Coronary artery (tissue), 2 donors: ENCODE measurements at places on chromosomes 1 and 21.

DNA sequence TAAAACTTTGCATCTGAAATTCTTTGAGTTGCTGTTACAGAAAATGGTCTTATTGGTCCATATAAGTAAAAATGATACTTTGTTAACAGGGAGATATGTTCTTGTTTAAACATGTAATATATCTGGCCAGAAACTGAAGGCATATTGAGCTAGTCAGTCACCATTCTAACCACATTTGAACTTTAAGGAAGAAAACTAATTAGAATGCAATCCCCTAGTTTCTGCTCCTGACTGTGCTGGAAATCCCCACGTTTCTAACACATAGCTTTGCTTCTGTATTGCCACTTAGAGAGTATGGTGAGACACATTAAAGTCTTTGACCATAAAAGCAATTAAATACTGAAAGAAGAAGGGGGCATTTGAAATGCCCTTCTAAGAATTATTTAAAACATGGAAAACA lies 32.1 kb upstream of the HIVEP3 start:
- no peak for DNase-seq

GRCh38 chr1:22738522-22738921 lies 27.9 kb downstream of the EPHB2 start:
- DNase-seq: no peak

- no peak for DNase-seq
Measured at GRCh38 chr1:100775483-100775882, 55.9 kb downstream of the VCAM1 start.

- no peak for DNase-seq
Measured at GRCh38 chr21:39334611-39335010, 14.3 kb downstream of the HMGN1 start.

DNA sequence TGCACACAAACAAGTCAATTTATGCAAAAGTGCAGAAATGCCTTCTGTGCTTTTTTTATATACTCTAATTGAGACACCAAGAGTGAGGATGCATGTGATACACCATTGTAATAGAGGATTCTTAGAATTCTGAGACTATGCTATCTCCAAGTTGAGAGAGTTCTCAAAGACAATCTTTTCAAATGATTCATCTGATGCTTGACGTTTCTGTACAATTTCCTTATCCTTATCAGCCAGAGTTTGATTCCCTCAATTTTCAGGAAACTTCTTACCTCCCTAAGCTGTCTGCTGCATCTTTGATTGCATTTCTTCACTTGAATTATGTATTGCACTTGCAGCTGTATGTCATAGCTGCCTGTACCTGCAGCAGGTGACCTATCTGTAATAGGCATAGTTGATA lies 211.3 kb upstream of the SPAG17 start:
- DNase-seq: no peak

- peak; percentile 81 for DNase-seq
Measured at GRCh38 chr1:145858238-145858900, 512 bp downstream of the PIAS3 start.

- DNase-seq: no peak
Measured at GRCh38 chr1:1304331-1305299, 3.1 kb downstream of the ACAP3 start.

- DNase-seq: no peak
Measured at GRCh38 chr1:109105881-109106280, 8.0 kb upstream of the ELAPOR1 start.

DNA sequence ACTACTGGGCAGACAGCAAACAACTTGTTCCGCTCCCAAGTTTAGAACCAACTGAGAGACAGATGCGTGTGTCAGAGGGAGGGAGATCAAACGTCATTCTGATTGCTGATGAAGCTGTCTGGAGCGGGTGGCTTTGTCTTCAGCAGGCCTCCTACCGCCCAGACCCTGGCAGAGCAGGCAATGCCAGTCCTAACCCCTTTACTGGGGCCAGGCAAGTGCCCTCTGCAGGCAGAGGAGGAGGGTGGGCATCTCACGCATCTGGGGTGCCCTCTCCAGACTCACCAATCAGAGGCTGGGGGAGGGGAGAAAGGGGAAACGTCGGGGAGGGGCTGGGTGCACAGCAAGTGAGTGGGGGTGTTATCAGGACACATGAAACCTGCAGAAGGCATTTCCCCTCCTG lies 126.6 kb downstream of the ACTL8 start:
- DNase-seq: no peak

DNA sequence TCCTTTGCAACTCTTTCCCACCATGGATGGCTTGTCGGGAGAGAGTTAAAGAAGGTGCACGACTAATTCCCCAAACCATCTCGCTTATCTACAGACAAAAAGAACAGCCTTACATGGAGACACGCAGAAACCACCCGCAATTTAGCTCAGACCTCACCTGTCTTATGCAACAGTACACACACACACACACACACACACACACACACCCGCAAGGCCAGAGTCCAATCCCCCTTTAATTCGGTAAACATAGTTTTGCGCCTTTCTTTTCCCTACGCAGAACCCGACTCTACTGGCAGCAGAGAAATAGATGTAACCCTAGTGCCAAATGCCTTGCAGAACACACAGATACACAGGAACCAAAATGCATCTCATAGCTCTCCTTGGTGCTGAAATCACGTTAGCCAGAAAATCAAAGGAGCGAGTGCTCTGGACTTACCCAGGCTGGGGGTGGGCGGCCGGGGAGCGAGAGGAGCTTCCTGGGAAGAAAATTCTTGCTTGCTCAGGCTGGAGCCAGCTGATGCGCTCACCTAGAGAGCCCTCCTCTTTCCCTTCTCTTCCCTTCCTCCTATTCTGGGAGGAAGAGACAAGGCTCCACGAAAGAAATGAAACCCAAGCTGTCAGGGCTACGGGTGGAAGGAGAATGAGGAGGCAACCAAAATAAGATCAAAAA lies 470 bp downstream of the TNR start:
- DNase-seq: no peak

DNA sequence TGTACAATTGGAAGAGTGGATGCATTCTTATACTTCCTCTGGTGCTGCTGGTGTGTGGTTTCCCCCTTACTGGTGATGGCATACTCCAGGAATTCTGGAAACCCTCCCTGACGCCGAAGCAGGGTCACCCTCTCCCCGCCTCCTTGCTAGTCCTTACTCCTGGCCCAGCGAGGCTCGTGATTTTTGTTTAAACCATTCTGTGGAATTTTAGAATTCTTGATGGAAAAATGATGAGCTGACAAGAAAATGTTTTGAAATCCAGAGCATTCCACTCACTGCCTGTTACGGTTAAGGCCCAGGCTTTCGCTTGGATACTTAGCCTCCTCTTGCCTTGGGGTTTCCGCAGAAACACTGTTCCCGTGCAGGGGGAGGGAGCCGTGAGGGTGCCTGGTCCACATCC lies 41.1 kb downstream of the IL6R start:
- DNase-seq: no peak

DNA sequence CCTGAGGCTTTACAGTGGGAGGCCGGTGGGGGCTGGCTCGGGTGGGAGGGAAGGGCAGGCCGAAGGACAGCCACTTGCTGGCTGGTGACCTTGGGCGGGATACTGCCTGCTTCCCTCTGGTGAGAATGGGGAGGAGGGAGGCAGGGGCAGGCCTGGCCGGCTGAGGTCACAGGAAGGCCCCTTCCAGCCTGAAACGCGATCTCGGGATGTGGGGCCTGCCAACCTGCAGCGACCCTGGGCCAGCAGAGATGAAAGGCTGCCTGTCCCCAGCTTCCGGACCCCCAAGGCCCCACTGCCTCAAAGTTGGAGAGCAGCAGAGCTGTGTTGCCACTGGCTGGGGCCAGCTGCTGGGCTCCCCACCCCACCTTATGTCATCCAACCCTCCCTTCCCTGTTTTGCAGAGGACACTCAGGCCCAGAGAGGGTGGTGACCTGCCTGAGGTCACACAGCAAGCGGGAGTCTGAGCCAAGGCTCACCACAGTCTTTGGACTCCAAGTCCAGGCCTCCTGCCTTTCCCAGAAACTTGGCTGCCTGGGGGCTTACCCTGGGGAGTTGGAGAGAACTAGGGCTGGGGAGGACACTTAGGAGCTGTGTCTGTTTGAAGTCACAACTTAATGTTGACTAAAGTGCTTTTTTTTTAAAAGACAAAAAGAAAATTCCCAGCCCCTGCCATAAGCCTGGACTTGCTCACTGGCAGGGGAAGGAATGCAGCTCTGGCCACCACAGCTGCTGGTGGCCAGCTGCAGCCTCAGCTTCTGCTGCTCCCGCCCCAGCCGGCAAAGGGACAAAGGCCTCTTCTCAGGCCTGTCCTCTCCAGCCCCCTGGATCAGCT lies 14.8 kb upstream of the WASF2 start:
- no peak for DNase-seq

DNA sequence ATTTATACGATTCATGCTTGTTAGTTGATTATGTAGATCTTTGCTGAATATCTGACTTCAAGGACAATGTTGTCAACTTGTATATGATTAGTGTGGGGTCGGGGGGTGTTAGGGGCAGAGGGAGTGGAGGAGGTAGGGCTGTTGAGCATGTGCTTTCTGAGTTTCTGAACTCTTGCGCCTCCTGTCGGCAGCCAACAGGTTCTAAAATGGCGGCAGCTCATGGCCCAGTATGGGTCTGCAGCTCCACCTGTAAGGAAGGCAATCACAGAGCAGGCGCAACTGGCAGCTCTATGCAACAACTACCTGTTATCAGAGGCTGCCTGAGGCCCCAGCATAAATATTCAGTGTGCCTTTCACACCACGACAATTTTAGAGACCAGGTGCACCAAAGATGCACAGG lies 205.8 kb upstream of the PLXNA2 start:
- no peak for DNase-seq

GRCh38 chr1:167881786-167882185 lies 32.1 kb downstream of the ADCY10 start:
- no peak for DNase-seq

GRCh38 chr21:42641311-42642218 lies 11.9 kb upstream of the PDE9A start:
- DNase-seq: no peak

DNA sequence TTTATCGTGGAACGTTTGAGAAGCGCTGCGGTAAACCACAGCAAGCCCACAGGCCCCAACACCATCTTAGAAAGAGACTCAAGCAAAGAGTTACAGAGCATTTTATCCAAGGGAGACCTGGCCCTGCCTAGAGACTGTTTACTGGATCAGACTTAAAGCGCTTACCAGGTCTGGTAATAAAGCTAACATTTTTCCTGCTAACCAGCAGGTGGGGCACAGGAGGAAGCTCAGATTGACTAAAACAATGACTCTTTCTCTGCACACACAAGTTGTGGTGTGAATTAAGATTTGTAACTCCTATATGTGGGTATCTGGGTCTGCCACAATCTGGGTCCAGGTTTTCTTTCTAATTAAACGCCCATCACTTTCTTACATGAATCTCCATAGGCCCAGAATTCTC lies 136.5 kb upstream of the ETS2 start:
- DNase-seq: no peak

- no peak for DNase-seq
Measured at GRCh38 chr1:204469304-204469703, 25.3 kb downstream of the PIK3C2B start.

DNA sequence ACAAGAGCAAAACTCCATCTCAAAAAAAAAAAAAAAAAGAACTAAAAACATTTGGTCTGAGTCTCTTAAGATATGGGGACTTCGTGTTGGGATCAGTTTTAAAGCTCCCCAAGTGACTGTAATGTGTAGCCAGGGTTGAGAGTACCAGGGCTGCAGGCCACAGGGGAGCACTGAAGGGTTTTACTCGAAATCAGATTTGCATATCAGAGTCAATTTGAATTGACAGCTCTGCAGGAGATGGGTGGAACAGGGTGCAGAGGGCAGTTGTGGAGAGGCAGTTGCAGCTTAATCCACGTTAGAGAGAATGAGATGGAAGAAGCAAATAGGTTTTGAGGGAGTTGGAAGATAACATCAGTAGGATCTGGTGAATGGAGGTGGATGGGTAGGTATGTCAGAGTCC lies 20.6 kb upstream of the ELOA start:
- no peak for DNase-seq

- no peak for DNase-seq
Measured at GRCh38 chr1:202205523-202206190, 12.1 kb downstream of the LGR6 start.

GRCh38 chr1:201491896-201492511 lies 14.9 kb downstream of the CSRP1 start:
- DNase-seq: no peak

DNA sequence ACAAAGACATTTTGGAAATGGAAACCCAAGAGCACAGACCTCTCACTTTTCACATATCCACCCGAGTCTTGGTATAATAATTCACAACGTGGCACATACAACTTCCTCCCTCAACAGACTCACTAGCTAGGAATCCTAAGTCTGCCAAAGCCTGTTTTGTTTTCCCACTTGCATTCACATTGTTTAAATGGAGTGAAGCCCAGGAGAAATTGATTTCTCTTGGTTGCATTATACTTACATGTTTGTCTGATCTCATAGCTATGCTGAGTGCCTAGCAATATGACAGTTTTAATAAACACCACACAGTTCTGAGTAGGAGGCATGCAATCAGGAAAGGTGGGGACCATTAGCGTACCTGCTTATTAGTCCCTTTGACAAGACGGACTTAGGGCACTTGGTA lies 348.6 kb upstream of the ADGRL4 start:
- DNase-seq: no peak

- no peak for DNase-seq
Measured at GRCh38 chr21:43865540-43866259, 677 bp downstream of the AGPAT3 start.

- no peak for DNase-seq
Measured at GRCh38 chr21:43657355-43658087, 1.8 kb downstream of the HSF2BP start.

DNA sequence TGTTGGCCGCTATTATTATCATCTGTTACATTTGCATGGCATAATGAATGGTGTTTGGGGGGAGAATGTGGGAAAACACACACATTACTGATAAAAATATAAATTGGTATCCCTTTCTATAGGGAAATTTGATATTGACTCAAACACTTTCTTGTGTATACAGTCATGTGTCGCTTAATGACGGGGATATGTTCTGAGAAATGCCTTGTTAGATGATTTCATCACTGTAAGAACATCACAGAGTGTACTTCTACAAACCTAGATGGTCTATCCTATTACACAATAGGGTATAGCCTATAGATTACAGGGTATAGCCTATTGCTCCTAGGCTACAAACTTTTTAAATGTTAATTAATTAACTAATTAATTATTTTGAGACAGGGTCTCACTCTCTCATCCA lies 67.2 kb upstream of the B3GALNT2 start:
- DNase-seq: no peak

- DNase-seq: no peak
Measured at GRCh38 chr1:180909462-180909976, 3.2 kb upstream of the KIAA1614 start.

- no peak for DNase-seq
Measured at GRCh38 chr1:222377428-222378088, 170.3 kb downstream of the HHIPL2 start.

GRCh38 chr1:201480231-201481003 lies 11.4 kb upstream of the PHLDA3 start:
- peak; percentile 91 for DNase-seq

GRCh38 chr1:87278825-87279535 lies 49.7 kb upstream of the LMO4 start:
- DNase-seq: no peak
